Effector CD8-positive, alpha-beta T cell (primary cell): ENCODE measurements at places on chromosomes 6 and 20.
A peak's percentile ranks its signal among the peaks of the same experiment; 100 is the strongest.

GRCh38 chr6:72810571-72811280, 188.9 kb downstream of the KCNQ5 start:
- DNase-seq: no peak

- no peak for DNase-seq
These were observed 60.0 kb downstream of the CNKSR3 start for GRCh38 chr6:154450498-154450897.

GRCh38 chr20:11234181-11234580, 560.4 kb upstream of the JAG1 start:
- DNase-seq: no peak

GRCh38 chr6:7088076-7088742, 19.6 kb upstream of the RREB1 start:
- no peak for DNase-seq

- DNase-seq: no peak
These were observed 19.0 kb upstream of the TLDC2 start for GRCh38 chr20:36856691-36857635.

DNA sequence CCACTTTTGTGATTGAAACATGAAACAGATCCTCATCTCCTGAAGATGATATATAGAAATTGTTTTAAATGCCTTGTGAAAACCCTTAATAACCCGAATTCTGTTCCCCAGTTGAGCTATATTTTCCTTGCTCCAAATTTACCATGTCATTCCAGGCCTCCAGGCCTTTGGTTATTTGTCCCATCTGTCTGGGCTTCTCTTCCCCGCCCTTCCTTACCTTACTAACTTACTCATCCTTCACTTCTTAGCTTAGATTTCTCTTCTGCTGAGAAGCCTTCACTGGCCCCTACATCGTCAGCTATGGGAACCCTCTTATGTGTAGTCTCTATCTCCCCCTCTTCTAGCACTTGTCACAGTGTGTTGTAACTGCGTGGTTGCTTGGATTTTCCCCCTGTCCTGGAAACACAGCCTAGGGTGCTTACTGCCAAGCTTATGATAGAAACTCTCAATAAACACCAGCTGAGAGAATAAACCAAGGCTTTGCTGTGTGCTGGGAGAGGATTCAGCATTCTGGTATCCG, 68.6 kb downstream of the SGK1 start:
- no peak for DNase-seq

DNA sequence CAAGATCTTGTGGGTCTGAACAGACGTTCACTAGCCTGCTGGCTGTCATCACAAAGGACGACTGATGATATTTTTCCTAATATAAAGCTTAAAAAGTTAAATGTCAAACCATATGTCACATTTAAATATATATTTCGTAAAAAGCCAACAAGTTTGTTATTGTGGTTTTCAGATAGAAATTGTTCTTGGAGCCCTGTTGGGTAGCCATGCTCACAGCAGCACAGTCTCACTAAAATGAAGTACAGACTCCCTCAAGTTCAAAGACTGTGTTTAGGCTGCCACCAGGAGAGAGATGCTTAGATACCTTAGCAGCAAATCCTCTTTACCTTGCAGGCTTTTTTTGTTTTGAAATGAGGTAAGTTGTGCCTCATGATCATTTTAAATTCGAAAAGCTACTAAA, 17.8 kb downstream of the EEF1E1 start:
- DNase-seq: no peak

DNA sequence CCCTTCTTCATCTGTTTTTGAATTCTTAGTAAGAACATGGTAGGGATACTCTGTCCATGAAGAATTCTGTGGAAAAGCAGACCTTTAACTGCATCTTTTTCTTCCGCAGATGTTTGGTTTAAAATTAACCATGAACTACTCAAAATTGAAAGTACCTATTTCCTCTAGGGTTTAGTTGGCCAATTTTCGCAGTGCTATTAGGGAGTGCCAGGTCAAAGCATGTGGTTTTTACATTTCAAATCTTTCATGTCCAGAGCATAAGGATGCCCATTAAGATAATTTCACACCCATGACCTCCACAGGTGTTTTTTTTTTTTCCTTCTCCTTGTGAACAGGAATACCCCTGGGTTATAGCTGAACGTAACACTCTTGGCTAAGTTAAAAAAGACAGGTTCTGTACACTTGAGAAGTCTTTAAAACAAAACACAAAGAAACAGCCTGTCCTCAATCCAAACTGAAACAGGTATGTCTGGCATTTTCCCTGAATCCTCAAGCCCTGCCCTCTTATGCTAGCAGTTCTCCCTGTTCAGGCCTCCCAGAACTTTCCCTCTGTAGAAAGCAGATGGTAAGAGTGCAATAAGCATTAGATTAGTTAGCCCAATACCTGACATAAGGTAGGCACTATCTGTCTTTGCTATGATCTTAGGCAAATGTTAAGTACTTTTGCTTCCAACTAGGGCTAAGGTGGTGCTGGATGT, 67.1 kb downstream of the ELOVL5 start:
- DNase-seq: no peak

DNA sequence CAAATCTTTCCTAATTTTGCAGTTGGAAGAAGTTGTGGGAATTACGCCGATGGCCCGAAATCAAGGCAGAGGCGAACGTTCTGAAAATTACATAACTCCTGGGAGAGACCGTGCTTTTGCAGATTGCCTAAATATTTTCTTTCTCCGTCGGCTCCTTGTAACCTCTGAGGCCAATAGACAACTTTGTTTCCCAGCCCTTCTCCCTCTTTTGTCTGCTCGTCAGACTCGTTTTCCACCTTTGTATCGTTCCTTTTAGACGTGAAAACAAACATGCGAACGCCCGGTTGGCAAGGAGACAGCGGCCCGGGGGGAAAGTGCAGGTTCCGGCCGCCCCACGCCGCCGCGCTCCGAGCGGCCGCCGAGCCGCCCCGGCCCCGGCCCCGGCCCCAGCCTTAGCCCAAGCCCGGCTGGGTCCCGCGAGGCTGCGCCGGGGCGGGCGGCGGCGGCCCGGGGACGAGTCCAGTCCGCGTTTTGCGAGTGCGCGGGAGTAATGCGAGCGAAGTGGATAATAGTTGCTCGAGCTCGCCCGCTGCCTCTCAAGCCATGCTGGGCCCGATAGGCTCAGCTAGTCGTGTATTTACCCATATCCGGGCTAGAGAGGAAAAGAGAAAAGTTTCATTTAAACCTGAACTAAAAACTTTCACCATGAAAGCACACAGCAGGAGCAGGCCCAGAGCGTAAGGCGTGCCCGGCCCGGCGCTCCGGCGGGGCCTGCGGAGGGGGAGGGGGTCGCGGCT, at the start of gene ARID1B:
TSS of gene ARID1B (plus strand) at position 539 of the 737 bp plus-strand sequence. CDS start 303 bp downstream, outside the sequence.
- peak; percentile 69 for DNase-seq

DNA sequence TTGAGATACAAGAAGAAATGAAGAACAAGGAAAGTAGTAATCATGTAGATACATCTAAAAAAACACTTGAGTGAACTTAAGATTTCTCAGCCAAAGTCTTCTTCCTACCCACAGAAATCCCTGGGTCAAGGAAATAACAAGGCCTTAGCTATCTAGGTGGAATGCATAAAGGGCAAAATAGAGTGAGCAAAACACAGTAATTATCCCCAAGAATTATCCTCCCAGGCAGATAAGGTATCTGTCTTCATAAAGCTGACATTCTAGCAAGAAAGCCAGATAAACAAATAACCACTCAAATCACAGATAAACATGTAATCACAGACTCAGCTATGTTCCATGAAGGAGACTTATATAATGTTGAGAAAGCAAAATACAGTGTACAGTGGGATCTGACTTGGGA, 136.9 kb upstream of the C6orf118 start:
- no peak for DNase-seq

DNA sequence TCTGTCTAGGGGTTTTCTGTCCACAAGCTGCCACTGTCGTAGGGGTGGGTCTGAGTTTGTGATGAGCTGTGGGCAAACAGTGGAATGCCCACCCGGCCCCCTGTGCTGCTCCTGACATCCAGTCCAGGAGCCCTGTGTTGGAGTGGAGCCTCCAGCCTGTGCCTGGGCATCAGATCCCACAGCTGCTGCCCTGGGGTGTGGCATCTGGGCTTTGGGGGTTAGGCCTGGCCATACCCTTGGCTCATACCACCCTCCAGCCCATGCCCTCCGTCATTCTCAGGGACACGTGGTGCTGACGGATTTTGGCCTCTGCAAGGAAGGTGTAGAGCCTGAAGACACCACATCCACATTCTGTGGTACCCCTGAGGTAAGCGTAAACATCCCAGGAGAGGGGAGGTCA, 12.9 kb downstream of the SGK2 start:
- no peak for DNase-seq

DNA sequence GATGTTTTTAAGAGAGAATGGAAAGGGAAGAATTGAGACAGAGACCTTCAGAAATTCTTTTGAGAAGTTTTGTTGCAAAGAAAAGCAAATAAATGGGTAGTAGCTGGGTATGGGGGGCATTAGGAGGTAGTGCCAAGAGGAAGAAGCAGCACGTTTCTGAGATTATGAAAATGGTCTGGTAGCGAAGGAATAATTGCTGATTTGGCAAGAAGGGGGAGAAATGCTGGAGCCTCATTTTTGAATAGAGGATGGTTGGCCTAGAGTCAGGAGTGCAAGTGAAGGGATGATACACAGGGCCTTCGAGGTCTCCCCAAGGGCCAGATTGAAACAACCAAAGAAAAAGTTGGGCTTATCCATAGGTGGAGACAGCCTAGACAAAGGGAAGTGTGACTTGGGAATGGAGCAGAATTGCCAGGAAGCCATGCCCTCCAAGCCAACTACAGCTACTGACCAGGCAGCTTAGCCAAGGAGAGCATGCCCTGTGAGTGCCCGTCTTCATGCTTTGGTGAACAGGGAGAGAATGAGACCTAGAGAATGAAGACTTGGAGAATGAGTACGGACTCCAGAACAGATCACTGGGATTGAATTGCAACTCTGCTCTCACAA, 14.2 kb upstream of the TBC1D7 start:
- no peak for DNase-seq

DNA sequence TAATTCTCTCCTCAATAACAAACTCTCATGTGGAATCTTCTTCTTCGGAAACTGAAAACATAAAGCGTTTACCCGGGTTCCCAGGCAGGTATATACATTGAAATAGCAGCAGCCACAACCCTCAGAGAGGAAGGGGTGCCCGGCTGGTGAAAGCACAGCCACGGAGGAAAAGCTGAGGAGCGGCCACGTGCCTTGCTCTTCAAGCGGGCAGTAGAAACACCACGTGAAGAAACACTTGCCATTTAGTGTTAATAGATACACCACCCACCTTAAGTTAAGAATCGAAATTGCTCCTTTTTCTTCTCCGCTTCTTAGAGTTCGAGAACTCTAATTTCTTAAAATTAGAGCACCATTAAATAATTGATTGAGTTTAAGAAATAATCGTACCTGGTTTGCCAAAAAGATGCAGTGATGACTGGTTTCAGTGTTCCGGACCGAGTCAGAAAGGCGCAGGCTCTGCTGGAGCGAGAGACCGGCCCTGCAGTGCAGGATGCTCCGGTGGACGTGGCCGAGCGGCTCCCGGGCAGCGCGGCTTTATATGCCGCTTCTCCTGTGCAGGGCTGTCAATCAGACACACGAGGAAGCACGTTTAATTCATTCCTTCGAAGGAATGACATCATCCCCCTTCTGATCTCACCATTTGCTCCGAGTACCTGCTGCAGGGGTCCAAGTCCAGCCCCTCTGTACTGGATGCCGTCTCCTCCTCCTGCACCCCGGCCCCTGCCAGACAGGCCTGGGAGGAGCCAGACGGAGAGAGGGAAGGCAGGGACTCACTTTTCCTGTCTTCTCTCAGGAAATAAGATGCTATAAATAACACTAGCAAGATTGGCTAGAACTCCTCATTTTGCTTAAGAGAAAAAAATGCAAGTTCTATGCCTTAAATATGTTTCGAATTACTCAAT, at the start of gene THBS2:
TSS of gene THBS2 (minus strand) at position 510 of the 902 bp plus-strand sequence. CDS start 3,062 bp downstream, outside the sequence.
- DNase-seq: no peak
